ENCODE measurements at places on chromosomes 2 and 18. TPM values are rescaled to one million over a fixed set of nuclear protein-coding genes. Genes with fewer than 3 reads are reported as not detected.

The CHPF gene
- total RNA-seq: 4.5 TPM

The CXXC1 gene
- total RNA-seq: 141 TPM

The NOL4 gene
- not detected for total RNA-seq

The SEC11C gene
- 80.4 TPM for total RNA-seq

The C2orf66 gene
- not detected for total RNA-seq

The PLCL1 gene
- total RNA-seq: 37.8 TPM

The NR4A2 gene
- 398 TPM for total RNA-seq

The SLC66A3 gene
- total RNA-seq: 26.9 TPM

The EFEMP1 gene
- not detected for total RNA-seq
